ENCODE measurements at places on chromosomes 12 and 14.

DNA sequence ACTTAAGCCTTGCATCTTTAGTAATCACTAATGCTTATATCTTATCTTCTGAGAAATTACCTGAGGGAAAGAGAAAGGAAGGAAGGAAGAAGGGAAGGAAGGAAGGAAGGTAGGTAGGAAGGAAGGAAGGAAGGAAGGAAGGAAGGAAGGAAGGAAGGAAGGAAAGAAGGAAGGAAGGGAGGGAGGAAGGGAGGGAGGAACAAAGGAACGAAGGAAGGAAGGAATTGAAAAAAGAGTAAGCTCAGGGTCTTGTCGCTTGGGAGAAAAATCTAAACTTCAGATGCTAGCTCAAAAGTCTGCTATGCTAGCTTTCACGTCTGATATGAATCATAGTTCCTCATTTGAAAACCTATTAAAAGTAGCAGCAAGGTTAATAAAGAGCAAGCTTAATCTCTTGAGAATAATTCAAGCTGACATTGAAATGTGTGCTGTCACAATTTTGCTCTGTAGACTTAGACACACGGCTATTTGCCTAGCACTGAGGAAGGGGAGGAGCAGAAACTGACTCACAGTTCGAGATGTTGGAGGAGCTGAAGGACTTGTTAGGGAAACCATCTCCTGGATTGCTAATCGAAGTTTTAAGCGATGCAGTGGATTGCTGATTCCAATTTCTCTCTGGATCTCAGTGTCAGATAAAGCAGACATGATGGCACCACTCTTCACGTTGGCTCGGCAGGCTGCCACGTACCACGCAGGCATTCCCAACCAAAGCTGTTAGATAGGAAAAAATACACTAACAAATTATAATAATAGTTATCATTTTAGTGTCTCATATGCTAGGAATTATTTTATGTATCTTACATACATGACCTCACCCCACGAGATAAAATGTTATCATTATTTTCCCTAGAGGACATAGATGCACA is 216.7 kb downstream of the ACSS3 start:
- no peak for DNase-seq

DNA sequence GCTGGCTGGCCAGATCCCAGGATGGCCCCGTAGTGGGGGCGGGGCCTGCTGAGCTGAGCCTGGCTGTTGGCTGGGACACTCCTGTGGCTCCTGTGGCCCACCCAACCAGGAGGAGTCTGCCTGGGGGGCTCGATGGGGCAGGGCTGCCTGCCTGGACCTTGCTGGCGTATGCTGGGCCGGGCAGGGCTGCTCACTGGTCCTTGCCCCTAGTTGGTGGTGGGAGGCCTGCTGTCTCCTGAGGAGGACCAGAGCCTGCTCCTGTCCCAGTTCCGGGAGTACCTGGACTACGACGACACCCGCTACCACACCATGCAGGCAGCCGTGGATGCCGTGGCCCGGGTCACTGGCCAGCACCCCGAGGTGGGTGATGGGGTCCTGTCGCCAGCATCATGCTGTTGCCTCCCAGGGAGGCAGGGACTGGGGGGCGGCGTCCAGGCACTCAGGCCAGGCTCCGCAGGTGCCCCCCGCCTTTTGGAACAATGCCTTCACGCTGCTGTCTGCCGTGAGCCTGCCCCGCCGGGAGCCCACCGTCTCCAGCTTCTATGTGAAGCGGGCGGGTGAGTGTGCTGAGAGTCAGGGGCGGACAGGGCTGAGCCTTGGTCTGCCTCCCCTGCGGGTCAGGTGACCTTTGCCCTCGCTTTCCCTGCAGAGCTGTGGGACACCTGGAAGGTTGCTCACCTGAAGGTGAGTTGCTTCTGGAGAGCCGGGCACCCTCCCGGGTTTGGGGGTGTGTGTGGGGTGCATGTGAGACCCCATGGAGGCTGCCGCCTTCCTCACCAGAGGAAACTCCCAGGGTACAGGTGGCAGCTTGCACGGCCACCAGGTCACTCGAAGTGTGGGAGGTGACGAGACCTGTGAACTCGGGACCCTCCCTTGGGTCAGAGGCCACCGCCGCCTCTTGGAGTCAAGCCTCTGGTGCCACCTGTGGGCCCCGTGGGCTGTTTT is 3.4 kb downstream of the NOC4L start:
- DNase-seq: no peak

- no peak for DNase-seq
Measured at GRCh38 chr12:100520048-100520769, 46.5 kb downstream of the NR1H4 start.

GRCh38 chr12:106760184-106760531 is 14.3 kb upstream of the RIC8B start:
- no peak for DNase-seq

DNA sequence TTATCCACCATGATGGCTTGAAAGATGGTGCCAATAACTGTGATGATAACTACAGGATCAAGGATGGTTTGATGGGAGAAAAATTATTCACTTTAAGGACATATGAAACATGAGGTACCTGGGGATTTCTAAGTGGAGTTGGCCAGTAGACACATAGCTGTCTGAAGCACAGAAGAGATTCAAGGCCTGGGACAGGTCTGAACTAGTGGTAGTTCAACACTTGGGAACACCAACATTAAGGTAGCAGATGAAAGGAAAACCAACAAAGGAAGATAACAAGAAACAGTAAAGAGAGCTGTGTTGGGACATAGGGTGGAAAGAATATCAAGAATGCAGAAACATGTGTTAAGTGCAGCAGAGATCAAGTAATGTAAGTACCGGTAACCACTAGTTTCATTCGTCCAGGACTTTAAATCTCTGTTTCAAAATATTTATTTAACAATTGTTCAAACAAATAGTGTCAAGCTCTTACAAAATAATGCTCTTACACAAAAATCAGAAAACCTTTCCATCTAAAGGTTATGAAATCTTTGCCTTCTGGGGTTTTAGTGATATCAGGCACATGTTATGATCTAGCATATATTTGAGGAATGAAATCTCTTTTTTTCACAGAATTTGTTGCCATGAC is 104.7 kb downstream of the ST8SIA1 start:
- DNase-seq: no peak

GRCh38 chr12:6635375-6635855 is 344 bp downstream of the LPAR5 start:
- no peak for DNase-seq

- no peak for DNase-seq
Measured at GRCh38 chr12:4787965-4788364, 67.8 kb downstream of the GALNT8 start.

- no peak for DNase-seq
Measured at GRCh38 chr12:4954621-4955354, 45.1 kb downstream of the KCNA1 start.

DNA sequence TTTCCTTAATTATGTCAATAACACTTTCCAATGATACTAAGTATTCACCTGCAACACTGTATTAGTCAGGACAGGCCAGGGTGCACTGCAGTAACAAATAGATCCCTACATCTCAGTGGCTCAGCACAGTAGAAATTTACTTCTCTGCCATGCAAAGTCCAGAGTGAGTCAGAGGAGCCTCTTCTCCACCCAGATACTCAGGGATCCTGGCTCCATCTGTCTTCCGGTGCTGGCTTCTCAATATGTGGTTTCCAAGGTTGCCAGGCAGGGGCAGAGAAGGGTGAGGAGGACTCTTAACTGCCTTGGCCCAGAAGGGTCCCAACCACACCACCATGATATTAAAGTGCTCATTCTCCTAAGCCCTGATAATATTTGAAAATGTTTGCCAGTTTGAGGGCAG is 47.8 kb downstream of the ADGRD1 start:
- DNase-seq: no peak

- DNase-seq: no peak
Measured at GRCh38 chr12:44015333-44015941, 179.6 kb downstream of the TMEM117 start.

DNA sequence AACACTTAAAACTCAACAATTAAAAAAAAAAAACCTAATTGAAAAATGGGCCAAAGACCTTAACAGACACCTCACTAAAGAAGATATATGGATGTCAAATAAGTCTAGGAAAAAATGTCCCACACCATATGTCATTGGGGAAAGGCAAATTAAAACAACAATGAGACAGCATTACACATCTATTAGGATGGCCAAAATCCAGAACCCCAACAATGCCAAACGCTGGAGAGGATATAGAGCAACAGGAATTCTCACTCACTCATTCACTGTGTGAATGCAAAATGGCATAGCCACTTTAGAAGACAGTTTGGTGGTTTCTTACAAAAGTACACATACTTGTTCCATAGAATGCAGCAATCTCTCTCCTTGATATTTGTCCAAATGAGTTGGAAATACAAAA is 173.7 kb downstream of the SLC25A21 start:
- DNase-seq: no peak

GRCh38 chr14:90676356-90676755 is 139.9 kb downstream of the TTC7B start:
- DNase-seq: no peak

DNA sequence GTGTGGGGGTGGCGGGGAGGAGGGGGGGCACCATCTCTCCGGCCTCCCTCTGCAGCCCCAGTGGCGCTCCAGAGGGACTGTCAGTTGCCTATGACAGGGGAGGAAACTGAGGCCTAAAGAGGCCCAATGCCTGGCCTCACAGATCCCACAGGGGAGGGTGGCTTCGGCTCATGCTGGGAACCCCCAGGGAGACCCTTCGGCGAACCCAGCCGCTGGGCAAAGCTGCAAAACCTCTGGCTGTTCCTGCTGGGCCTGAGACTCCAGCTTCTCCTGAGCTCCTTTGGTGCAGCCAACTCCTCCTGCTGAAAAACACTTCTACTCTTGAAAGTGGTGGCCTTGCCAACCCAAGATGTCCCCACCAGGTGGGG is 170.1 kb upstream of the RTL1 start:
- no peak for DNase-seq

GRCh38 chr12:29086325-29087271 is 62.5 kb upstream of the FAR2 start:
- DNase-seq: no peak

DNA sequence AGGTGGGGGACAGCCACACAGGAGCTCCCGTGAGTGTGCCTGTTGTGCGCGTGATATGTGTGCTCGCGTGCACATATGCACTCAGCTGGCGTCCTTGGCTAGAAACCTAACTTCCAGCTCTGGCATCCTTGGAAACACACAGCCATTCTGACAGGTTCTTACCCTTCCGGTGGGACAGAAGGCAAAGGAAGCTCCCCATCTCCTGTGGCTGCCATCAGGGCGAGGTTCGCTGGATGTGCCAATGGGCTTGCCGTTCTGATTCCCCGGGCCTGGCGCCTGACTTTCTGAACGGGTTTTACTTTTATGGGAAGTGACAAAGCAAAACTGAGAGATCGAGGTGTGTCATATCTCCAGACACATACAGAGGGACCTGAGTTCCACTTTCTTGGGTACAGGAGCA is 124.7 kb downstream of the PAPOLA start:
- DNase-seq: no peak

GRCh38 chr12:93055221-93055620 is 126.1 kb upstream of the EEA1 start:
- no peak for DNase-seq

DNA sequence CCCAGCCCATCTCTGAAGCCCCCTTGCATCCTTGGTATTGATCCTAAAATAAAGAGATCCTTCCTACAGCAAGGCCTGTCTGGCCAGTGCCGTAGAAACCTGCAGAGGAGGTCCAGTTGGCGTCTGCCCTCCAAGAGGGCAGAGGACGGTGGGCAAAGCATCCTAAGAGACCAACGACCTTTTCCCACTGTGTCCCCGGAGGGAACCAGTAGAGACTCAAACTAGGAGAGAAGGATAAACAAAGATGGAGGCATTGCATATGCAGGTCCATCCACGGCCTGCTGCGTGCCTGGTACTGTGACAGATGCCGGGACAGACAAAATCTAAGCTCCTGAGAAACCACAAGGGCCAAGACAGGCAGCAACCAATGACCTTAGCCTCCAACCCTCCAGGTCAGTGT is 3.8 kb downstream of the NCKAP5L start:
- DNase-seq: no peak

DNA sequence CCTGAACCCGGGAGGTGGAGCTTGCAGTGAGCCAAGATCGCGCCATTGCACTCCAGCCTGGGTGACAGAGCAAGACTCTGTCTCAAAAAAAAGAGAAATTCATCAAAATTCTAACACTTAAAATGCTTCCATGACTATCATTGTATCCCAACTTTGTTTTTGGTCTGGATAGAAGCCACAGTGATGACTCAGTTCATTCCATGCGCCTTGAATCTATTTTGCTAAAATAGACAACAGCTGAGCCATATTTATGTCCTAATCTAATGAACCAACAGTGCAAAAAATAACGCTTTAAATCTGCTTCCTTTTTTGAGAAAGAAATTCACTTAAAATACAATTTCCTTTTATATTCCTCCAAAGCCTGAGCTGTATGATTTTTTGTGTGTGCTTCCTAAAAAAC is 23.2 kb upstream of the BICD1 start:
- no peak for DNase-seq

GRCh38 chr12:44029194-44029593 is 193.3 kb downstream of the TMEM117 start:
- DNase-seq: no peak

DNA sequence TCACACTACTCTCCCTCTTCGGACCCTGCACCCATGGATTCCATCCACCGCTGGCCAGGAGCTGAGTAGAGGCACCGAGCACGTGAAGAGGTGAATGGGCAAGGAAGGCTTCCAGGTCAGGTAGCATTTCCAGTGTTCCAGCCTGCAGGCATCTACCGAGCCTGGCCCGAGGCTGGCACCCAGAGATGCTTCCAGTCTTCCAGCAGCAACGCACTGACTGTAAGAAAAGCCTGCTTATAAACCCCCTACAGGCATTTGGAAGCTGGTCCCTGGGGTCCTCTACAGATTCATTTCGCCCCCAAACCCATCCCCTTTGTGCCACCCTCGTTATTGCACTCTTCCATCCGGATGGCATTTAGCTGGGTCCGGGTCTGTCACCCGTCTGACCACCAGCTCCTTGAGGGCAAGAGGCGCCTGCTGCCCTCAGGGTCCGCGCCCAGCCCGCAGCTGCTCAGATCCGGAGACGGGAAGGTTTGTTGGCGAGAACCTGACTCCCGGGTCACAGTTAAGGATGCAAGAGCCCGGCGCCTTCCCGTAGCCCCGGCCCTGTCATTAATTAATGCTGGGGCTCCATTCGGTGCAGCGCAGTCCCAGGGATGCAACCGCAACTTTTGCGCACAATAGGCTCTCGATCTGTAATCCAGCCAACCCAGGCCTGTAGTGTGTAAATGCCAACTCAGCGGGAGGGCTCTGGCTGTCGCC is 614 bp upstream of the MARK3 start:
- DNase-seq: no peak

- no peak for DNase-seq
Measured at GRCh38 chr12:50992819-50993218, 33.4 kb downstream of the SLC11A2 start.

DNA sequence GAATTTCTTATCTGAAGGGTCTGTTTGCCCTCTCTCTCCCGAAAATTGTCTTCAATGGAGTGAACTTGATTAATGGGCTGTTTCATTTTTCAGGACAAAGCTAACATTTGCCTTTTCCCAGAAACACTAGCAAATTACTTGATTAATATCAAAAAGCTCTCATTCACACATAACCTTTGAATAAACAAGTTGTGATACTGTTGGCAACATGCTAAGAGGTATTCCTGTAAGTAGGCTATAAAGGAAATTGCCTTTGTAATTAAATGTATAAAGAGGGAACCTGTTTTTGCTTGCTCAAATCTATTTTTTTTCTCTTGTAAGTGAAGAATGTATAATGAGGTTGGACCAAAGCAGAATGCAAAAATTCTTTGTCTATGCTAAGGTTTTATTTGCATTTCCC is 457.2 kb downstream of the TMTC2 start:
- DNase-seq: no peak

GRCh38 chr12:97162173-97162572 is 255.1 kb downstream of the NEDD1 start:
- DNase-seq: no peak

- no peak for DNase-seq
Measured at GRCh38 chr12:109147954-109148353, 31.6 kb downstream of the ACACB start.

GRCh38 chr14:53367644-53368026 is 214.5 kb upstream of the DDHD1 start:
- DNase-seq: no peak
